ENCODE measurements at places on chromosomes 13 and 19. TPM values are rescaled to one million over a fixed set of nuclear protein-coding genes. Genes with fewer than 3 reads are reported as not detected.

GRCh38 chr19:42328854-42329253 lies 3.4 kb downstream of the MEGF8 start:
- no peak for DNase-seq

DNA sequence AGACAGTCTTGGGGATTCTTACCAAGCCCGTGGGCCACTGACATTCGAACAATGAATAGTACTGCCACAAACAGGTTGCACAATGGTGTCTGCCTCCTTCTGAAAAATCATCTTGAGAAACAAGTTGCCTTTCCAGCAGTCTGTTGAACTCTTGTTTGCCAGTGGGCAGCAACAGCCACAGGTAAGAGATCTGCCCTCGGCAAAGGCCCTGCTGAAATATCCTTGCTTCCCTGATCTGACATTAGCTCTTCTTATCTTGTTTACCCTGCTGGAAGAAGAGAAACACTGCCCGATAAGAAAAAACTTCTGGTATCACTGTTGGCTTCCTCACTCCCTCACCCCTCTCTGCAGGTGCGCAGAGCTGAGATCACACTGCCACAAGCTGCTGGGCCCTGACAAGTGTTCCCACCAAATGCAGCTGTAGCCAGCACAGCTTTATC lies 2.0 kb downstream of the DOCK9 start:
- DNase-seq = no peak

PDX1 gene
- total RNA-seq = not detected

KLK5 gene
- total RNA-seq = 2.6 TPM

TMPRSS9 gene
- total RNA-seq = not detected

HIF3A gene
- total RNA-seq = 73.1 TPM

PSG11 gene
- not detected for total RNA-seq

- no peak for DNase-seq
Observed at GRCh38 chr13:80577926-80578670, 237.2 kb upstream of the SPRY2 start.

- no peak for DNase-seq
Observed at GRCh38 chr13:32278426-32278825, 36.7 kb downstream of the ZAR1L start.

TTYH1 gene
- 1.7 TPM for total RNA-seq

- no peak for DNase-seq
Observed at GRCh38 chr19:13997631-13997962, 8.5 kb downstream of the RFX1 start.

ZNF585A gene
- 9.6 TPM for total RNA-seq

SSC5D gene
- 3.3 TPM for total RNA-seq

DNA sequence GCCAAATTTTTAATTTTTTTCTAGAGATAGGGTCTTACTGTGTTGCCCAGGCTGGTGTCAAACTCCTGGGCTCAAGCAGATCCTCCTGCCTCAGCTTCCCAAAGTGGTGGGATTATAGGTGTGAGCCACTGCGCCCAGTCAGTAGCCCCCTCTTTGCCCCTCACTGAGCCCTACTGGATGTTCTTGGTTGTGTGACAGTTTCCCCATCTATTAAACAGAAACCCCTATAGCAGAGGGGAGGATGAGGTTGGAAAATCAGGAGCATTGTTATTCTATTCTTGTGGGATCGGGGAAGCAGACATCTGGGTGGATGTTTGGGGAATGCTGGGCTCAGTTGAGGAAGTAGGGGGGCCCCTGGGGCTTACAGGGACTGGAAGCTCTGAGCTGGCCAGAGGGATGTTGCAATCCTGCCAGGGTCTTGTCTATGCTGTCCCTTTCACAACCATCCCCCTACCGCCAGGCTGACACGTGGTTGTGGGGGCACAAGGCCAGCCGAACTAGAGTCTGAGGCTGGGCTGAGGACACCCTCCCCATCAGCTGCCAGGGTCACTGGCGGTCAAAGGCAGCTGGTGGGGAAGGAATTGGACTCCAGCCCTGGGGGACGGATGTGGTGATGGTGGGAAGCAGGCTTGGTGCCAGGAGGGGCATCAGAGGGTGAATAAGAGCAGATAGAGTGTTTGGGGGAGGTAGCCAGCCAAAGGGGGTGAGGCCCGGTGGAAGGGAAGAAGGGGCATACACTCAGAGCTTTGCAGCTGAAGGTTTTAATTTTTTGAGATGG lies 10.9 kb downstream of the APOC1 start:
- DNase-seq = peak; percentile 93

DNA sequence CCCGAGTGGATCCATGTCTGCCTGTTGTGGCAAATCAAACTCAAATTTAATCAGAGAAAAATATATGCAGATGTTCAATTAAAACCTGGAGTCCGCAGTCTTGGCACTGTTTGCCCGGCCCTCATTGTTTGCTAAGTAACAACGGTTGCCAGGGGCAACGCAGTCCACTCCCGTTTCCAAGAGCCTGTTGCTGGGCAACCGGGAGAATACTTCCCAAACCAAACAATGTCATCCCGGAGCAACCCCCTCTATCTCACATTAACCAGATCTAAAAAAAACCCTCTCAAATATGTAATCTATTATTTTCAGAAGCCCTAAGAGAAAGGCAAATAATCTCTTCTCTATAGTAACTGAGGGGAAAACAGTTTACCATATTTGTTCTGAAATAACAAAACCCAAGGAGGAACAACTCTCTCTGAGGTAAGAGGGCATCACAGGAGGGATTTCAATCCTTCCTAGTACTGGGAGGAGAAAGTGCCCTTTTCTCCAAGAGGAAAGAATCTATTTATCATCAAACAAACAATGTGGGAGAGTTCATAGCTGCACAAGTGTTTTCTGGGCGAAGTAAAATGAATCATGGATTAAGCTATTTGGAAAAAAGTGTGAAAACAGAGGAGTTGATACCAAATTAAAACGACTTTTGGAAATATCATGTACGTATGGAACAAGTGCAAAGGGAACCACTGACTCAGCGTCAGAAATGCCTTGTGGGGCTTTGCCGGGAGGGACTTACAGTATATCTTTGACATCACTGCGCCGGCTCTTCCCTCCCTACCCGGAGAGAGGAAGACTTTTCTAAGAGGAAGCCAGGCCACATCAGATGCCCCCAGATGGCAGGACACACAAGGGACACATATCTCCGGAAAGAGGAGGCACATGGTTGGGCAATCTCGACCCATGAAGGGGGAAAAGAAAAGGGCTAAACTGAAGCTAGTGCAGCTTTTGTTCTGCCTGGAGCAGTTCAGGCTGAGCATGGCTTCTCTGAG lies 43.3 kb downstream of the RFX2 start:
- peak; percentile 99 for DNase-seq

FGF22 gene
- total RNA-seq = 0.37 TPM

GRCh38 chr13:91017669-91018053 lies 329.8 kb upstream of the MIR17HG start:
- no peak for DNase-seq

GRCh38 chr13:41364043-41364442 lies 53.0 kb downstream of the NAA16 start:
- DNase-seq = no peak

FPR1 gene
- 22.7 TPM for total RNA-seq

SIGLEC5 gene
- 1.7 TPM for total RNA-seq

DNA sequence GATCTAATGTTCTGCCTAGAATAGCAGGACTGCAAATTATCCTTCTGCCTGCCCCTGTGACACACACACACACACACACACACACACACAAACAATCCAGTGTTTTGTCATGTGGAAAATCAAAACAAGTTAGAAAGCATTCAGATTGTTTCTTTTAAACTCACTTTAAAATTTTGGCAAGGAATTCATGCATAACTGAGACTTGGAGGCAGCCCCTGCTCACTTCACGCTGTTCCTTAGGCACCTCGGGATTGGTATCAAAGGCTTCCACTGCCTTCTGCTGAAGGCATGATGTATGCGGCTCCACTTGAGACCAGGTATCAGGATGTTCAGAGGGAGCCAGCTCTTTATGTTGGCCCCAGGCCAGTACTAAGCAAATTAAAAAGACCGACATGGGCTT lies 158.7 kb downstream of the OXGR1 start:
- no peak for DNase-seq

GRCh38 chr19:29421196-29421545 lies 104.6 kb upstream of the VSTM2B start:
- no peak for DNase-seq

DNA sequence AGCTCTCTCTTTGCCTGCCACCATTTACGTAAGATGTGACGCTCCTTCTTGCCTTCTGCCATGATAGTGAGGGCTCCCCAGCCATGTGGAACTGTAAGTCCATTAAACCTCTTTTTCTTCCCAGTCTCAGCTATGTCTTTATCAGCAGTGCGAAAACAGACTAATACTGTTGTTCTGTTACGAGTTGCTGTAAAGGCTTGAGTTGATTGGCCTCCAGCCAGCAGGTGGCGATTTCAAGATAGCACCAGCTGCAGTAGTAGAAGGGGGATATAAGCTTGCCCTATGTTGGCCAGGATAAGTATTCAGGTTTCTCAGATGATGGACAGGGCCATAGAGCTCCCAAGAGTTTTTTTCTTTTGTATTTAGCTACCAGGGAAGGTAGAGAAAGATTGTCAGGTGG lies 385.5 kb downstream of the MZT1 start:
- no peak for DNase-seq

GRCh38 chr19:51525651-51526050 lies 5.8 kb downstream of the SIGLEC6 start:
- no peak for DNase-seq

CELF5 gene
- 0.08 TPM for total RNA-seq

ZFP36 gene
- 202 TPM for total RNA-seq

GRCh38 chr13:102548811-102549210 lies 48.0 kb upstream of the TPP2 start:
- DNase-seq = no peak

DNA sequence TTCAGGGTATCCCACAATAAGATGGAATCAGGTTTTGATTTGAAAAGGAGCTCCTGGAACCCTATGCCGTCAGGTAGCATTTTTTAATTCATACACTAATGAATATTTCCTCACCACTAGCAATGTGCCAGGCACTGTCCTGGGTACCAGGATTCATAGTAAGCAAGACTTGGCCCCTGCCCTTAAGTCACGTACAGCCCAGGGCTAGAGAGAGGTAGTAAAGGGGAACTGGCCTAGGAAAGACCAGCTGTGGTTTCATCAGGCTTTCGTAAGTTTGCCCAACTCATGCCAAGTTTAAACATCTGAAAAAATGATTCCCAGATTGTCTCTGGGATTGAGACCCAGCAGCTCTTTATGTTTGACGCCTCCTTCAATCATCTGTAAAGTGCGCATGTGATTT lies 45.9 kb upstream of the AMER2 start:
- DNase-seq = no peak

- DNase-seq = no peak
Observed at GRCh38 chr19:55519451-55520311, 17.3 kb downstream of the SBK2 start.

- DNase-seq = no peak
Observed at GRCh38 chr13:99056381-99057014, 78.6 kb upstream of the DOCK9 start.

HTR2A gene
- total RNA-seq = 0.16 TPM

ACER1 gene
- not detected for total RNA-seq

KLK15 gene
- total RNA-seq = not detected

ZNF418 gene
- 5.2 TPM for total RNA-seq

DNA sequence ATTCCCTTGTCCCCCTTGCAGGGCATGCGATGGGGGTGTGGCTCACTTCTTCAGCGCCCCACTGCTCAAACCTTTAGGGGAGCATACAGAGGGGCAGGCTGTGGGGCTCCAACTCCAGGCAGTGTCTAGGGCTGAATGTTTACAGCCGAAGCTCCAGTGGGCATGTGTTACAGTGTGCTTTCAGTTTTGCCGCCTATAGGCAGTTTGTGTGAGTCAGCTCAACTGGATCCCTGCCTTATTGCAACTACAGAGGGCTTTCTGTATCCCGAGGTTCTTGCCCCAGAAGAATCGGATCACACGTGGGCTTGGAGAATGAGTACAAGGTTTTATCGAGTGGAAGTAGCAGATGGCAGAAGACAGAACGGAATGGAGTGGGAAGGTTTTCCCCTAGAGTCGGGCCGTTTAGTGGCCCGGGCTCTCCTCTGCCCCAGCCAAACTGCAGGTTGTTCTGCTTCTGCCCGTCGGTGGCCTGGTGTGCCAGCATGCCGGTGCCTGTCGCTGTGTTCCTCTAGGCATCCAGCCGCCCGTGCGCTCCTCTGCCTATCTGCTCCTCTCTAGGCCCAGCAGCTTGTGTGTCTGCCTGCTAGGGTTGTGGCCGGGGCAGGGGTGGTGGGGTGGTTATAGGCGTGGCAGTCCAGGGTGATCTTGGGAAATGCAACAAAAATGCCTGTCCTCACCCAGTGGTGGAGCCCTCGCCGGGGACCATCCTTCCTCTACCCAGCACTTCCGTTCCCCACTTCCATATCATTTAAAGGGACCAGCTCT lies 435.9 kb upstream of the SGCG start:
- no peak for DNase-seq

GRCh38 chr19:367963-368629 lies 23.5 kb upstream of the MIER2 start:
- no peak for DNase-seq

DNA sequence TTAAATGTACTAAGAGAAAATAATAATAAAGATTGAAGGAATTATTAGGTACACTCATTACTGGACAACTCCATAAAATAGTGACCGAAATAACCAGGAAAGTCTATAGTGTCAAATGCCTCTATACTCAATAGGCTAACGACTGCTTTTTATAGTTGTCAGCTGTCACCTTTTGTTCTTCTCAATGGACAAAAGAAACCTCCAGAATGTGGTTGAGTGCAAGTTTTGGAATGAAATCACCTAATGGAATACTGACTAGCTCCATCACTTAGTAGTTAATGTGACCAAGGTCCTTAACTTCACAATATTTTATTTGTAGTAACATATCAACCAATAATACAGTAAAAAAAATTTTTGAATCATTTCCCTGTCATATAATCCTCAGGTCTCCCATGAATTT lies 18.1 kb downstream of the TSC22D1 start:
- no peak for DNase-seq

DNA sequence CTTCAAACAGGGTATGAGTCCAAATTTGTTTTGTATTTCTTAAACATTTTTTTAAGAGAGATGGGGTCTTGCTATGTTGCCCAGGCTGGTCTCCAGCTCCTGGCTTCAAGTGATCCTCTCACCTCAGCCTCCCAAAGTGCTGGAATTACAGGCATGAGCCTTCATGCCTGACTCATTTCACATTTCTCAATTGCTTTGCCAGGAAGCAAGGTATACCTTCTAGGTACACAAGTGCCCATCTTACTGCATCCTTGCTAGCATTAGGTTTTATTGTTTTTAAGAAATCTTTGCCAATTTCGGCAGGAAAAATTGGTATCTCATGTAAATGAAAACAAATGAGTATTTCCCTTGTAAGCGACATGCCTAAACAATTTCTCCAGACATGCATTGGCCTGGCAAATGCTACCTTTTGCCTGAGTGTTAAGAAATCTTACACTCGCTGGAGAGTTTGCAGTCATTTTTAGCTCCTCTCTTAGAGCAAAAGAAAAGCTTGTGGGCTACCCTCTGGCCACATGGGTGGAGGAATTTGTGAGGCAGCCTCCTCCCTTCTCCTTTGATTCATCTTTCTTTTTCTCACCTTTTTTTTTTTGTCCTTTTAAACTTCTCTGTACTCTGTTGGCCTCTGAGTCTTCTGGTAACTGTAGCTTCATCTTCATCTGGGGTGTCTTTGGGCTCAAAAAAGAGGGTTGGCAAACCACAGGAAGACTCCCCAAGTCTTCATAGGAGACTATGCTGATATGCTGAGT lies 33.0 kb downstream of the ACTL9 start:
- DNase-seq = no peak

- DNase-seq = no peak
Observed at GRCh38 chr13:77118134-77118533, 91.2 kb upstream of the FBXL3 start.

RELB gene
- 1.3 TPM for total RNA-seq

GRCh38 chr13:77930430-77930829 lies 11.8 kb upstream of the EDNRB start:
- DNase-seq = no peak
